ENCODE measurements at places on chromosomes 6 and 20.

DNA sequence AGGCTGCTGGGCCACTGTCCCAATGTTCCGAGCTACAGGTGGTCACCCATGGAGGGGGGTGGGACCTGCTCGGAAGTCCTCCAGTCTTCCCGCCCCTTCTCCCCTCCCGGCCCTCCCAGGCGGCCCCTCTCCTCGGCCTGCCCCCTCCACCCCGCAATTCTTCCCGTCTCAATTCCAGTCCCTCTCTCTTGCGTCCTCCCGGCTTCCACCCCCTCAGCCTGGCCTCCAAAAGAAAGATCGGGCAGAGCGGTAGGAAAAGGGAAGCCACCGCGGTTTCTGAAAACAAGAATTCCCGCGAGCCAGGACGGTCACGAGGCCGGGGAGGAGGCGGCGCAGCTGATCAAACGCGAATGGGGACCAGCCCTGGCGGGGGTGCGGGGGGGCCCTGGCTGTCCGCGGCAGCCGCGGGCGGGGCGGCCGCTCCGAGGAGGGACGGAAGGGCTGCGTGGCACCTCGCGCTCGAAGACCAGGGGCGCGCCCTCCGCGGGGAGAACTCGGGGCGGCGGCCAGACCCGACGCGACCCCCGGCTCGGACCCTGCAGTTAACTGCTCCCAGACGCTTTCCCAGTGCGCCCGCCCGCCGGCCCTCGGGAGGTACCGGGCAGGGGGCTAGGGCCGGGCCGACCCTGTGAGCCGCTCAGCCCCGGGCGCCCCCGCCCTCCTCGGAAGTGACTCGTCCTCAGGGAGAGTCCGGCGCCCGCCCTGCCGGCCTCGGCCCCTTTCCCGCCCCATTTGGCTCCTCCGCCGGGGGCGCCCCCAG is 1.0 kb downstream of the PXDC1 start:
- no peak for DNase-seq

DNA sequence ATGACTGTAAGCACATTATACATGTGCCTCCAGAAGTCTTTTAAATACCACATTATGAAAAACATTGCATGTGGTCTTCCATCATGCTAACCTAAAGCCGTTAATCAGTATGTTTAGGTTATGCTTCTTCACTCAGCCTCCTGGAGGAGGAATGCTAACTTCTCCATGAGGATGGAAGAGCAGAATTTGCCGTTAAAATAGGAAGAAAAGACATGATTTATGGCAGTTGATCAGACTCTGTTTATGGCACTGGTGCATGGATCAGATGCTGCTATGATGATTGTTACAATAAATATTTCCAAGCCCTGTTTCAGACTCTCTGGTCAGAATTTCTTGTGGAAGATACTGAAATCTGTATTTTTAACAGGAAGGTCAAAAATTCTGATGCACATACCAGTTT is 31.7 kb downstream of the MAP3K4 start:
- peak; percentile 48 for DNase-seq

DNA sequence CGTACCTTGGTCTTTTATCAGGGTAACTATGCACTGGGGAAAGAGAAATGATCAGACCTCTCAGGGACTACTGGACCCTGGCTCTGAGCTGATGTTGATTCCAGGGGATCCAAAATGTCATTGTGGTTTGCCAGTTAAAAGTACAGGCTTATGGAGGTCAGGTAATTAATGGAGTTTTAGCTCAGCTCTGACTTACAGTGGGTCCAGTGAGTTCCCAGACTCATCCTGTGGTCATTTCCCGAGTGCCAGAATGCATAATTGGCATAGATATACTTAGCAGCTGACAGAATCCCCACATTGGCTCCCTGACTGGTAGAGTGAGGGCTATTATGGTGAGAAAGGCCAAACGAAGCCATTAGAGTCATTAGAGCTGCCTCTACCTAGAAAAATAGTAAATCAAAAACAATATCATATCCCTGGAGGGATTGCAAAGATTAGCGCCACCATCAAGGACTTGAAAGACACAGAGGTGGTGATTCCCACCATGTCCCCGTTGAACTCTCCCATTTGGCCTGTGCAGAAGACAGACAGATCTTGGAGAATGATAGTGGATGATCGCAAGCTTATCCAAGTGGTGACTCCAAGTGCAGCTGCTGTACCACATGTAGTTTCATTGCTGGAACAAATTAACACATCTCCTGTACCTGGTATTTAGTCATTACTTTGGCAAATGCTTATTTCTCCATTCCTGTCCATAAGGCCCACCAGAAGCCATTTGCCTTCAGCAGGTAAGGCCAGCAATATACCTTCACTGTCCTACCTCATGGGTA is 152.4 kb downstream of the THBS2 start:
- DNase-seq: no peak

DNA sequence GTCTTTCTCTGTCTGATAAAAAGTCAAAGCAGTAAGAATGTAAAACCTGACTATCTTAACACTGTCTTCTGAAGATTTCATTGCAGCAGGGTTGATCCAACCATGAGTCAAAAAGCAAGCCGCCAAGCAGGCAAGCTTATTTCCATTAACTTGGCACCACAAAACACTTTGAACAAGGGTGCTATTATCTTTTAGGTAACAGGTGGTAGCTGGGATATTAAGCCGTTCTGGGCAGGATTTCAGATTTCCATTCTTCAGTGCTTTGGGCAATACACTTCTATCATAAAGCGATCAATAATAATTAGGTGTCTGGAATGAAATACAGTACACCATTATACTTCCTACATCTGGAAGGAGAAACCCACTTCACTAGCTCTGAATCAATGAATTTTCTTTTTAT is 181.9 kb downstream of the TBC1D7 start:
- DNase-seq: no peak

DNA sequence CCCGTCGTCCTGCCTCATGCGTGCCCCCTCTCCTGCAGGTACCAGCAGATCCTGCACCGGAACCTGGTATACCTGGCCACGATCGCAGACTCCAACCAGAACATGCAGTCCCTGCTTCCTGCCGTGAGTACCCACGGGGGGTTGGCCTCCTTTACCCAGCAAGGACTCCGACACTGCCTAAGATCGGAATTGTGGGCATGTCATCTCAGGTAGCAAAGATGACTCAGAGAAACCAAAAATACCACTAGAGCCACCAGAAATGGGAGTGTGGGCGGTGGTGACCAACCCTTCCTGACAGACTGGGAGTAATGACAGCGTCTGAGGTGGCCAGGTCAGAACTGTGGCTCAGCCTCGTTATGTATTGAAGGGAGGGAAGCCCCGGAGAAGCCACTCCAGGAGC is 16.3 kb downstream of the SS18L1 start:
- no peak for DNase-seq

DNA sequence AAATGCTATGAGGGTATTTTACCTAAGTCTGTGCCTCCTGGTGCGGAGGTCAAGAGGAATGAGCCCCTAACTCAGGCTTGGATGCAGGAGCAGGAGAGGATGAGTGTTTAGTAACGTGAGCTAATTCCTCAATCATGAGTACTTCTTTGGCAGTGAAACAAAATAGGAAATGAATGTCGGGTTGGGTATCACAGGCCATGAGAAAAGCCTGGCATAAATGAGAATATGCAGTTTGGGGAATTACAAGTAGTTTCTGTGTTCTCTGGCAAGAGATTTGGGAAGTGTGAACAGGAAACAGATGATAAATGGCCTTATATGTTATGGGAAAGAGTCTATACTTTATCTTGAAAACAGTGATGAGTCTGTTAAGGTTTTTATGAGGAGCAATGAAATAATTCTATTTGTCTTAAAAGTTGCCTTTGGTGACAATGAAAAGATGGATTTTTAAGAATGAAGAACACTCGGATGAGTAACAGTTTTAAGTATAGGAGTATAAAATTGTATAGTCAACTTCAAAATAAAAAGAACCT is 59.0 kb upstream of the RNF146 start:
- peak; percentile 39 for DNase-seq

DNA sequence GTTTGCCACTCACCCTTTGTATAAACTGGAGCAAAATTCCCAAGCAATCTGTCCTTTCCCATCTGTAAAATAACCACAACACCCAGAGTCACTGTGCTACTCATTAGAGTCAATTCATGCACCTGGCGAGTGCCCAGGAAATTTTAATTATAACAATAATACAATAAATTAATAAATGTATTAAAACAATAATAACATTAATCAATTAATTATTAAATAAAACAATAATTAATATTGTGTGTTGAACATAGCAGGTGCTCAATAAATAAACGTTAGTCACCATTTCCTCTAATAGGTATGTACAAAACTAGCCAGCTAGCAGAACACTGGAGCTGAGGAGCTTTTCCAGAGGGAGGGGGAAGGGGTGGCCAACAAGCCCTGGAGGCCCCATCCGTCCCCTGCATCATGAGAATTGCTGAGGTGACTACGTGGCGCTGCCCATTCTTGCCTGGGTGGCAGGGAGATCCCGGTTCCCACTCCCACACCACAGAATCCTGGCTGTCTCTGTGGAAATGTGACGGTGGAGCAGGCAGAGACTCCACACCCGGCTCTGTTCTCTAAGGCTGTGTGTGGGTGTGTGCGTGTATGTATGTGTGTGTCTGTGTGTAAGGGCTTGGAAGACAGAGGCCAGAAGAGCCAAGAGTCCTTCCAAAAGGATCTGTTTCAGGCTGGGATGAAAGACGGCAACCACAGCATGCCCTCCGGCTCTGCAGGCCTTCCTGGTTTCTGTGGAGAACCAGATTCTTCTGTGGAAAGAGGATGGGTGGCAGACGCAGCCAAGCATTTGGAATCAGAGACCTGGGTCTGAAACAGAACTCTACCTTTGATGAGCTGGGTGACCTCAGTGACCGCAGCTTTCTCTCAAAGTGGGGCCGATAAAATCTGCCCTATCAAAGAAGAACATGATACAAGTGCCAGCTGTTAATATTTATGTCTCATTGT is 18.8 kb upstream of the EZR start:
- DNase-seq: no peak

- no peak for DNase-seq
Observed at GRCh38 chr6:64732888-64733287, 974.1 kb downstream of the EYS start.

GRCh38 chr6:28634761-28635546 is 109.3 kb downstream of the GPX5 start:
- DNase-seq: no peak

GRCh38 chr20:20799716-20800312 is 87.4 kb upstream of the RALGAPA2 start:
- DNase-seq: no peak

DNA sequence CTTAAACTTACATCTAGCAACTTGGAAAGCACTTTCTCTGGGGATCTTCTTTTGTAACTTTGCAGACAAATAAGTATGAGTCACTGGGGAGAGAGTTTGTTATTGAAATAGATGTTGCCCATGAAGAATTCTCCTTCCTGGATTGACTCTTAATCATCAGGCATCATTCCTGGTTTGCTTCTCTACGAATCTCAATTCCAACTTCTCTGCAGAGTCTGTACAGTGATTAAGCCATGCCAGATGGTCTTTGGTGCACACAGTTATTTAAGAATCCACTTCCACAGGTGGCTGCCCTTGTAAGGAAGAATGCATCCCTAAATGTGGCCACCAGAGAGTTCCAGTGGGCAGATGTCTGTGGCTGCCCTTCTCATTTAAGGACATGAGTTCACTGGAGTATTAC is 25.7 kb downstream of the MYCT1 start:
- peak; percentile 12 for DNase-seq

- DNase-seq: no peak
Observed at GRCh38 chr6:23842760-23843159, 283.3 kb upstream of the NRSN1 start.

GRCh38 chr6:6218759-6219085 is 101.7 kb downstream of the F13A1 start:
- DNase-seq: peak; percentile 17

DNA sequence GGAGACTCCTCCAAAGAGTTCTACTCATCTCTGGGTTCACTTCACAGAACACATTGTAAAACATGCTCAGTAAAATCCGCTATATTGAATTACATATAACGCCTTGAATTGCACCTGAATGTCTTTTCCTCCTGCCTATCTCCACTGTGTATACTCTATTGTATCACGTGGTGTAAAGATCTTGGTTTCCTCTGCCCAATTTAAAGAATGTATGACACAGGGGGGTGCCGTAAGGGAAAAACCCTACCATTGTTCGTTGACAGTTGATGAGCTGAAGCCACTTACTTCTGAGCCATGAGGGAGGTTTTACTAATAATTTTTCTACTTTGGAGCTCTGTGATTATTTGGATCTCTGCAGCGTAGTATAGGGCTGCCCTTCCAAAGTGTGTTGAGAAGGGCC is 6.0 kb downstream of the ASF1A start:
- no peak for DNase-seq

DNA sequence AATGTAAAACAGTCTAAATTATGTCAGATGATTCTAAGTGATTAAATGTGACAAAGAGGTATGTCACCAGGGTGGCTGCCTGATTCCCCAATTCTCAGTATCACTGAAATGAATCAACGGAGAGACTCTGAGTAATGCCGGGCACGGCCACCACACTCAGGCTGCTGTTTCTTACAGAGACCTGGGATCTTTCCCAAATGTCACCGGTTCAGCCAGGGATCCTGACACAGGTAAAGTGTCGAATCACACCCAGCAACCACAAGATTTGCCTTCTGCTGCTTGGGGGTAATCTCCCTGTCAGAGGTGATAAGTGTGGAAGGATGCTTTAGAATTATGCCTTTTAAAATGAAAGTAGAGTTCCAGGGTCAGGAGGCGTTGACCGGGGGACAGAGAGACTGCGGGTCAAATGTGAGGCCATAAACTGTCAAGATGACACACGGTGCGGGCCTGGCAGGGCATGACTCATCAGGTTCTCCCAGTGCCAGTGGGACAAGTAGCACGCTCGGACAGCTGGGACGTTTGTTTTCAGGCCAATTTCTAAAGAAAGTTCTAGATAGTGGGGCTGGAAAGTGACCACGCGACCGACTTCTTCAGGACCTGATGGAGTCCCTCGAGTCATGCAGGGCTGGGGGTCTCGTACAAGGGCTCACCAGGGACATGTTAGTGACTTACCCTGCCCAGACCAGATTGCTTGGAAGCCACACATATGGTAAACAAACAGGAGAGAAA is 48.9 kb downstream of the PRDM1 start:
- no peak for DNase-seq

DNA sequence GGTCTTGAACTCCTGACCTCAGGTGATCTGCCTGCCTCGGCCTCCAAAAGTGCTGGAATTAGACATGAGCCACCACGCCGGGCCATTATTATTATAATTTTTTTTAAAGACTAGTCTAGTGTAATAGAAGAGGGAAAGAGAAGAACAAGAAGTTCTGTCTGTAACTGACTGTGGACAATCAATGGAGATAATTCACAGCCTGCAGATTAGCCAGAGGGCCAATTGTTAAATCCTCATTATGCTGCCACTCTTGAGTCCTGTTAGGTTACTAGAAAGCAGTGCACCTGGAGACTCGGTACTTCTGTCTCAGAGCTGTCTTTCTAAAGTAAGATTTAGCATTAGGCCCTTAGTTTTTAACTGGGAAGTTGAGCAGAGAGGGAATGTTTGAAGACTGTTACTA is 37.5 kb downstream of the CARMIL1 start:
- no peak for DNase-seq

GRCh38 chr6:32442243-32442667 is 2.6 kb downstream of the HLA-DRA start:
- DNase-seq: no peak

- DNase-seq: no peak
Observed at GRCh38 chr6:108294297-108294726, 542 bp upstream of the AFG1L start.

Measured in GM04503 (cell line).